NCI-H2081 (cell line): ENCODE measurements at places on chromosomes 6 and 20.

GRCh38 chr6:46421939-46422338 is 69.3 kb downstream of the RCAN2 start:
- no peak for DNase-seq

GRCh38 chr6:23929201-23929600 is 196.8 kb upstream of the NRSN1 start:
- DNase-seq, result no peak

DNA sequence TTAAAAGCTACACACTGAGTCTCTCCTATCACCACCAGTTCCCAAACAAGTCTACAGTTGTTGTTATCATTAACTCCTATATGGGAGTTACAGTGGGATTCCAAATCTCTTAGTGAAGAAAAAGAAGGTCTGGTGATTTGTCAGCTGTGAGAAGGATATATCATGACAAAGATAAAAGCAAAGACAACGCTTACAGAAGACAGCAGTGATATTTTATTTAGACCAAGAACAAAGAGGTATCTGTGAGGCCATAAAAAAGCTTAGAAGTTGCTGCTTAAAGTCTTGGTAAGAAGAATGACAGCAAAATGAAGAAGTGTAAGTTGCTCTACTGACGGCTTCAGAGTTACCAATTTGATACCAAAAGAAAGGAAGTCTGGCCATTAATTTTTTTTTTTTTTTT is 47.2 kb downstream of the CHD6 start:
- no peak for DNase-seq

DNA sequence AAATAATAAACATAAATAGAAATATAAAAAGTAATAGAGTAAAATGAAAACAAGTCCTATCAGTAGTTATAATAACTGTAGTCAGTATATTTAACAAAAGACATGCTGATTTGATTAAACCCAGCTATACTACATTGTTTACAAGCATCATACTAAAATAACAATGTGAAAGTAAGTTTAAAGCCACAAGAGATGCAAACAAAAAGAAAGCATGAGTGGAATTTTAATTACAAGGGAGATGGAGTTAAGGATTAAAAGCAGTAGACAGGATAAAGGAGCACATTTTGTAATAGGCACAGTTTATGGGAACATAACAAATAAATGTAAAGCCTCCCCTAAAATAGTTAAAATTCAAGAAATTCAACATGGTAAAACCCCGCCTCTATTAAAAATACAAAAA is 41.5 kb downstream of the SENP6 start:
- no peak for DNase-seq

GRCh38 chr20:9829835-9830234 is 9.0 kb downstream of the PAK5 start:
- no peak for DNase-seq

- no peak for DNase-seq
Measured at GRCh38 chr6:120764312-120764711, 570.0 kb downstream of the TBC1D32 start.

DNA sequence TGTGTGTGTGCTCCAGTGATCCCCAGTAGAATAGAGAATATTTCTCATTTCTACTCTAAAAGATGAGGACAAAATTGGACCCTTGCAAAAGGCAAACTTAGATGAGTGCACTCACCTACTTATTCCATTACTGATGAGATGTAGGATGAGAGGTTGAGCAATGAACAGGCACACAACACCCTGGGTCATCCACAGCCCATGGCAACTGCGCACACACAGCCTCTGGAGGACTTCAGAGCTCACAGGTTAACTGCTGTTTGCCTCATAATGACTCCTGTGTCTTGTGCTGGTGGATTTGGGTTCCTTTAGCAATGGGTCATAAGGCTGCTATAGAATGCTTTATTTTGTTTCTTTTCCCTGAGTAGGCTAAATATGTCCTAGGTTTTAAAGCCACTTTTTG is 103.6 kb upstream of the TNFAIP3 start:
- no peak for DNase-seq

- peak; percentile 34 for DNase-seq
Measured at GRCh38 chr20:13220904-13221297, at the start of gene ISM1. ISM1 (plus strand) TSS chr20:13221274; CDS start chr20:13221777, 503 bp downstream.

DNA sequence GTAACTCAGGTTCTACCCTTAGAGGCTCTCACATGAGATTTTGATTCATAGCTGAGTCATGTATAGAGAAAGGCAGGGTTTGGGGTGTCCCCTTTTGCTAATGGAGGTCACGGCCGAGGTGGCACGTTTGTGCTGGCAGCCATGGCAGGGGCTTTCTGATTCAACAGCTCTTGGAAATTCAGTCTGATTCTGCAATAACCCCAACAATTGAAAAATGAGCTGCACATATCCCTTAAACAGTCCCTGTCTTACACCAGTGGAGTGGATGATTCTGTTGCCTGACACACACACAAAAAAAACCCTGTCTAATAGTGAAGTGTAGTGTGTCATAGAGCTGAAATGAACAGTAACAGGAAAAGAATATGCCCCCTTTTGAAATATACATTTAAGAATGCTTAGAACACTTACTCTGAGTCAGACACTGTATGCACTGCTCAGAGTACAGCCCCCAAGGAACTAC is 40.4 kb upstream of the ARG1 start:
- DNase-seq, result no peak

GRCh38 chr6:125945378-125946141 is 11.0 kb upstream of the HINT3 start:
- DNase-seq, result no peak

DNA sequence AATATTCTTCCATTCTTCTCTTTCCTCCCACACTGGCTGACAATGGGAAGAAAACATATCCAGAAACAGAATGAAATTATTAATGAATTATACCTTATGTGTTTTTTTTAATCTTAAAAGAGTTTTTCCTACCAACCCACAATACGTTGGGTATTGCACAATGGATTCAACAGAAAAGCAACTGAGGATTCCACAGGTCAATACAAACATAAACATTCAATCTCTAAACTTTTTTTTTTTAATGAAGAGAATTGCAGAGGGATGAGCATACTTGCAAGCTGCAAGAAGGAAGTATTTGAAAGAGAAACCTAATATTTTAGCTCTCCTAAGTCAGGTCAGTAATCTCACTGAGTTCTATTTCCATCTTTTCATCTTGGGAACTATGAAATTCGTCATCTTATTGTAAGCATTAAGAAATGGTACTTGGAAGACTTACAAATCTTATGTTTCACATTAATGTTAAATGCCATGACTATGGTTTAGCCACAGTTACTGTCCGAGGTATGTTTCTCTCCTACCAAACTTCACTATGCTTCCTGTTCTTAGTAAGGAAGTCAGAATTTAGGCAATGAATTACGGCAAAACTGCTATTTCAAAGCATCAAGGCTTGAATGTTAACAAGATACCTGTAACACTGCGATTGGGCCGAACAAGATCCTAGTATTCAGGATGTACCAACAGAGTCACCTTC is 100.8 kb downstream of the HIVEP2 start:
- DNase-seq, result no peak

DNA sequence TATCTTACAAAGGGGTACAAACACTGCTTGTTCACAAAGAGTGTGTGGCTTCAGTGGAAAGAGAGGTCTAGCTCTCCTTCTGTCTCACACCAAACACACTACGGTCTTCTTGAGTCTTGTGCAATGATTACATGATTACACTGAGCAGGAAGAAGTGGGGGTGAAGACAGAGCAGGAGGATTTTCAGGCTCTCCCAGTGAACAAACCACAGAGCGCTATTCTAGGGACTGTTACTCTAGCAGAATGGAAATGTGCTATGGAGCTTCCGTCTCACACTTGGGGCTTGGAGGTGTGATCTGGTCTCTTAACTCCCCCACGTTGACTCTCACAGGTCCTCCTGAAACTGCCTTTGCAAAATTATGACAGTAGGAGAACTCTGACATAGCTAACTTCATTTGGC is 203.4 kb downstream of the MYLK4 start:
- no peak for DNase-seq

GRCh38 chr20:37442986-37443385 is 78.1 kb upstream of the NNAT start:
- no peak for DNase-seq
